ENCODE measurements at places on chromosomes 5 and 9. TPM values are rescaled to one million over a fixed set of nuclear protein-coding genes. Genes with fewer than 3 reads are reported as not detected.

GRCh38 chr9:93464876-93465275, 11.5 kb upstream of the FAM120AOS start:
- DNase-seq: no peak

PCDHA9 gene
- total RNA-seq: 0.14 TPM

DNA sequence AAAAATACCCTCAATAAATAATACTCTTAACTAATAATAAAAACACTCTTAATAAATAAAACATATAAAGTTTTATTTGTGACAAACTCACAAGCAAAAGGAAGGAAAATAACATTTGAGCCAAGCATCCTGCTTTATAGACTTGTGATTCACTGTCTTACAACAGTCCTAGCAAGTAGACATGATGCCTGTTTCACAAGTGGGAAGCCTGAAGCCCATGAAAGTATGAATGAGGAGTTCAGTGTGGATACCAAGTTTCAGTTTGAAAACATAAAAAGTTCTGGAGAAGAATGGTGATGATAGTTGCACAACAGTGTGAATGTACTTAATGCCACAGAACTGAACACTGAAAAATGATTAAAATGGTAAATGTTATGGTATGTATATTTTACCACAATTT, 10.9 kb downstream of the HABP4 start:
- no peak for DNase-seq

DNA sequence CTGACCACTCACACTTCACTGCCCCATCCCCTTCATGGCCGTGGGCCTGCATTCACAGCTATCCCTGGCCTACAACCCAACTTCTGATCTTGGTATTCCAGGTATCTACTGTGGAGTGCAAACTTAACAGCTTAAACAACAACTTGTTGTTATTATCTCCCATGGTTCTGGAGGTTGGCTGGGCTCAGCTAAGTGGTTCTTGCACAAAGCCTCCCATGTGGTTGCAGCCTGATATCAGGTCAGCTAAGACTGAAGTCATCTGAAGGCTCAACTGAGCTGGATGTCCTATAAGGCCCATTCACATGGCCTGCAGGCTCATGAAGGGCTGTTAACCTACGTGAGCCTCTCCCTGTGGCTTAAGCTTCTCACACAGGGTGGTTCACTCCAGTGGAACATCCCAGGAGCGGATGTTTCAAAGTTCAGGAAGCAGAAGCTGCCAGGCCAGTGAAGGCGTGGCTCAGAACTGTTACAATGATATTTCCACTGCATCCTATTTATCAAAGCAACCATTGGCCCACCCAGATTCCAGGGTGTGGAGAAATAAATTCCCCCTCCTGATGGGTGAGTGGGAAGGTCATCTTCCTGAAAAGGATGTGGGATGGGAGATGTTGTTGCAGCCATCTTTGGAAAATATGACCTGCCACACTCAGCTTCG, 30.0 kb upstream of the TRIO start:
- DNase-seq: no peak

DNA sequence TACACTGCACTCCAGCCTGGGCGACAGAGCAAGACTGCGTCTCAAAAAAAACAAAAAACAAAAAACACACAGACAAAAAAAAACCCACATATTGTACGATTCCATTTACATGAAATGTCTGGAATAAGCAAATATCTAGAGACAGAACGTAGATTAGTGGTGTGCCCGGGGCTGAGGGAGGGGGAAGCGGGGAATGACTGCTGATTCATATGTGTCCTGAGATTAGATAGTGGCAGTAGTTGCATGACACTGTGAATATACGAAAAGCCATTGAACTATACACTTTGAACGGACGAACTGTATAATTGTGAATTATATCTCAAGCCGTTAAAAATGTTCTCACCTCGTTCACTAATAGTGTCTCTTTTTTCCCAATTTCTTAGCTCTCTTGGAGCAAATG, 23.9 kb downstream of the FGF1 start:
- no peak for DNase-seq

Data from posterior vena cava (tissue), 2 donors.